ENCODE measurements at places on chromosomes 11 and 22.

DNA sequence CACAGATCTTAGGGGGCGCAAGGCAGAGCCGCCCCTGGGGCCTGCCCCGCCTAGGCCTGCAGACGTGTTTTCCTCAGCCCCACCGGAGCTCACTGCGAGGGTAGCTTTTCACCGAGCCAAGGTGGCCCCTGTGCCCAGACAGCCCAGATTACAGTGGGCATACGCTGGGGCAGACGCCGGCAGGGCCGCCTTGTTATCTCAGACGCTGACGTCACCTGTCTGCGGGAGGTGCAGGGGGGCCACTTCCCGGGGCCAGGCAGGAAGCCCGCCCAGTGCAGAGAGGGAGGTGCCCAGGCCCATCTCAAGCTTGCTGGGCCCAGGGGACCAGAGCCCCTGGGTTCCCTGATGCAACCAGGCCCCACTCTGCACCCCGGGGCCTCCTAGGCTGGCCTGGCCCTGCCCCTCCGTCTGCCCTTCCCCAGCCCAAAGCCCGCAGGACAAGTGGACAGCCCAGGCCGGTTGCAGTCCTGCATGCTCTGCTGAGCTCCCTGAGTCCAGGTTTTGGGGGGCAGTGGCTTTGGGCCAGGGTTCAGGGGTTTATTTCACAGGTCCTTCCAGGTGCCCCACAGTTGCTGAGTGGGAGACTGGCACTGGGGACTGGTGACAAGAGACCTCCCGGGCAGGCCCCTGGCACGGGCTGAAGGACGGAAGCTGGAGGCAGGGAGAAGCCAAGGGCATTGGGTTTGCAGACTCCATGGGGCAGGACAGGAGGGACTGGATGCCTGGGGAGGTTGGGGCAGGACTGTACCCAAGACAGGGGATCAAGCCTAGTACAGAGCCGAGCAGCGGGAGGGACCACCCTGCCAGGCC is 38.6 kb downstream of the IGF2 start:
- no peak overlapping the region for H3K4me3 ChIP-seq
- H3K36me3 ChIP-seq = no peaks in the 10 kb centered on the region

GRCh38 chr11:36056160-36056751 is 112.4 kb downstream of the LDLRAD3 start:
- H3K27me3 ChIP-seq = no peaks in the 10 kb centered on the region
- DNase-seq = peak; percentile 58
- no peak overlapping the region for H3K4me3 ChIP-seq
- peaks cover 18% of the 10 kb centered on the region for H3K4me1 ChIP-seq

DNA sequence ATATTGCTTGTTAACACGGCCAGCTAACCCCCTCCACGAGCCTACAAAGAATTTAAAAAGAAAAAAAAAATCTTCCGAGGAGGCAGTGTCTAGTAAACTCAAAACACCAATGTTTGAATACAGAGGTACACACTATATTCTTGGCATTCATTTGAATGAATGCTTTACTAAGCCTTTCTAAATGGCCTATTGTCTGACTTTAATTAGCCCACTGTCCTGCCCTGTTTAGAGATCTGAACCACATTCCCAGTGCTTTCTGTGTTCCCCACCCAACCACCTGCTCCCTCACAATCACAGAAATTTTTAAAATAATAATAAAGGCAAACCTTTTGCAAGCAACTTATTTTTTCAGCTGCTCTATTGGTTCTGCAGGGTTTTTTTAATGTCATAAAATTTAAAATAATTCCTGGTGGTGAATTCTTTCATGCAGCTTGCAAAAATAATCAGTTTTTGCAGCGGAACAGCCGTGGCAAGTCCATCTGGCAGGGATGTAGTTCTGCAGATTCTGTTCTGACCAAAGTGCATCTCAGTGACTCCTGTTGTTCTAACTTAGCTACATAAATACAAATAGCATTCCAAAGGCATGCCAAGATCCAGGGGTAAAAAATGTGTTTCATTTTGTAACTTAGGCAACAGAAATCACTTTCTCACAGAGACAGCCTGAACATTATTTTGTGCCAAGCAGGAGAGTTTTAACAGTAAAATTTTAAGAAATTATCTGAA is 23.8 kb downstream of the POU2AF2 start:
- no peaks in the 10 kb centered on the region for H3K4me1 ChIP-seq
- no peak overlapping the region for H3K27ac ChIP-seq
- DNase-seq = no peak
- no peak overlapping the region for H3K4me3 ChIP-seq
- no peaks in the 10 kb centered on the region for H3K36me3 ChIP-seq
- H3K27me3 ChIP-seq = no peaks in the 10 kb centered on the region

DNA sequence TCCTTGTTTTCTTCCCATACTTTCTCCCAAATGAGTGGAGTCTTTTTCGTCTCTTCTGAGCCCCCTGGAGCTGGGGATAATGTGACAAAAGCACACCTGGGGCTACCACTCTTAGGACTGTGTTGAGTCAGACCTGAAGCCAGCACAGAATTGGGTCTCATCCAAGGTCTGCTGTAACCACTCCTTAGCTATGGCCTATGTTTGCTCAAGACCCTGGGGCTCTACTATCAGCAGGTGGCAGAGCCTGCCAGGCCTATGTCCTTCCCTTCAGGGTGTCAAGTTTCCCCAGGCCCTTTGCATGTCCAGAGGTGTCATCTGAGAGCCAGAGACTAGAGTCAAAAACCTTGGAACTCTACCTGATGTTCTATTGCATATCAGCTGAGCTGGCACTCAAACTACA is 335.7 kb downstream of the DDX10 start:
- no peaks in the 10 kb centered on the region for H3K4me1 ChIP-seq
- no peaks in the 10 kb centered on the region for H3K27me3 ChIP-seq
- no peak overlapping the region for H3K4me3 ChIP-seq
- H3K27ac ChIP-seq = no peak overlapping the region
- no peak for DNase-seq

DNA sequence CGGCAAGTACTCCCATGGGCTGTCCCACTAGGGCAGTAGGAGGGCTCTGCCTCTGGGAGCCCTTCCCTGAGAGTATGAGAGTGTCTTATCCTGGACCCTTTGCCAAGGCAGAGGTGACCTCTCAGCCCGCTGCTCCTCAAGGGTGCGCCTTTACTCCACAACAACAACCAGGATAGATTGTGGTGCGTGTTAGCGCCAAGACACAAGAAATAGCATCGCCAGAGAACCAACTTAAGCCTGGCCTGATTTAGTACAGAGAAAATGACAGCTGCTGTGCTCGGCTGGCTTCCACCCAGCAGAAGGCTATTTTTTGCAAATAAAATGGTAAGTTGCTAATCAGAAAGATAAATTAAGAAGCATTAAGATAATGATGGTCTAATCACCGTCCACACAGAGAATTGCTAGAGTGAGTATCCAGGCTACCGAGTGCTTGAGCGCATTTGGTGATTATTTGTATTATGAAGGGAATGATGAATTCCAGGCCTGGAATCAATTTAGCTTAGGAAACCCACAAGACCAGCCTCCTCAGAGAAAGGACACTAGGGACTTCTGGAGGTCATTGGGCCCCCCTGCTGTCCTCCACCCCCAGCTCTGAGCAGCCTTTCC is 119.8 kb downstream of the PKNOX2 start:
- no peak for DNase-seq
- no peak overlapping the region for H3K4me3 ChIP-seq
- no peak overlapping the region for H3K27ac ChIP-seq

DNA sequence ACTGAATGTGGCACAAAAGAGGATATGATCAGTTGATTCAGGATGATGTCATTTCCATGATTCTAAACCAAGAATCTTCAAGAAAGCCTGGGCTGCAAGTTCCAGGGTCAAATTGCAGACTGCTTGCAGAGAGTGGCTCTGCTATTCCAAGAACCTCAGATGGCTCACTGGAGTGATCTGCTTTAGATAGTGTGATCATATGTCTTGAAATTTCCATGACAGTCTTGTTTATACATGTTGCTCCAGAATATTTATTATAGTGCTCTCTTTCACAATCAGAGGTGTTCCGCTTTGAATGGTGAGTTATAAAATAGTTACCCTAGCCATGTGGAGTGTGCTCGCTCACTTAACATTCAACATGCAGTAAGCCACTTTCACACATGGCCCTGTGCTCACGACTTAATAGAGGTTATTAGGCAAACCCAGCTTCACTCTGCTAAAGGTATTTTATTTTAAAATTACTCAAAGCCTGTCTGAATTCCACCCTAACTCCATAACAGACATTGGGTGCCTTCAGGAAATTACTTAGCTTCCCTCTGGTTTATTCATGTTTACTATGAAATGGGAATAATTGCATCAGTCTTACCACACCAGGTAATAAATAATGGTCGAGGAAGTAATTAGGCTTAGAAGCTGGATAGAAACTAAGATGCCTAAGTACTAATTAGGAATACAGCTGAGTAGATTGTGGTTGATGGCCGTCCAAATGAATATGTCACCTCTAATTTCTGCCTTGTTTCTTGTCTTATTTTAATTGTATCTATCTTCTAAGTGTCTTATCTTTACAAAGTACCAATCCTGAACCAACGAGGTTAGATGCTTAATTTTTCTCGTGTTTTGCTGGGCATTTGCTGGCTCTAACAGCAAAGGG is 187.9 kb downstream of the ETS1 start:
- peak; percentile 50 for DNase-seq
- H3K4me1 ChIP-seq = peaks cover 12% of the 10 kb centered on the region
- no peaks in the 10 kb centered on the region for H3K36me3 ChIP-seq
- no peak overlapping the region for H3K27ac ChIP-seq

GRCh38 chr11:68040957-68041591 is 2.2 kb downstream of the TCIRG1 start:
- no peaks in the 10 kb centered on the region for H3K36me3 ChIP-seq
- peak overlapping the region; percentile 58 for H3K4me3 ChIP-seq
- no peak for DNase-seq
- H3K4me1 ChIP-seq = peaks cover 20% of the 10 kb centered on the region

DNA sequence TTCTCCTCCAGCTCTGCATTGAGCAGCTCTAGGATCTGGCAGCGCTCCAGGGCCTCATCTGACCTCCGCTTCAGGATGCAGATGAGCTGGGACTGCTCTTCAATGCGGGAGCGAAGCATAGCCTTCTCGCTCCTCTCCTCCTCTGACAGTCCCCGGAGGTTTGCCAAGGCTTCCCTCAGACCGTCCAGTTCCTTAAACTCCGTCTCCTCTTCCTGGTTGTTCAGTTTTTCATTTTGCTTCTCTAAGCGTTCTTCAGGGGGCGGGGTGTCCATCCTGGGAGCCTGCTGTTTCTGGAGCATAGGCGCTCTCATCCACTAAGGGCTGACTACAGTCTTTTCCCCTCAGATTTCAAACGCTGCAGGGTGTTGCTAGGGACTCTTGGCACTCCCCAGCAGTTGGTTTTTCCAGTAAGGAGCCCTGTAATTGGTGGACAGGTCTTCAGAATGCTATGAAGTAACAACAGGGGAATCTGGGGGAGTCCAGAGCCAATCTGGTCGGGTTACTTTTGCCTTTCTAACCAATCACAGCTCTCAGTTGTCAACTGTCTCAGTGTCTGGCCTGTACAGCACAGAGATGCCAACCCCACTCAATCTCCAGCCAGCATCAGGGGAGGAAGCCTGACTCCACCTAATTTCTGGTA is at the start of gene CCDC89:
Gene CCDC89, minus strand, starts transcription at position 376 of the 640 bp plus-strand sequence. Its CDS starts 65 bp downstream, at position 311.
- no peak within 1 kb of the TSS for H3K4me3 ChIP-seq
- H3K27me3 ChIP-seq = peaks cover 10% of the 10 kb centered on the region
- no peak within 1 kb of the TSS for H3K27ac ChIP-seq
- H3K36me3 ChIP-seq = no peaks in the 10 kb centered on the region
- DNase-seq = no peak

DNA sequence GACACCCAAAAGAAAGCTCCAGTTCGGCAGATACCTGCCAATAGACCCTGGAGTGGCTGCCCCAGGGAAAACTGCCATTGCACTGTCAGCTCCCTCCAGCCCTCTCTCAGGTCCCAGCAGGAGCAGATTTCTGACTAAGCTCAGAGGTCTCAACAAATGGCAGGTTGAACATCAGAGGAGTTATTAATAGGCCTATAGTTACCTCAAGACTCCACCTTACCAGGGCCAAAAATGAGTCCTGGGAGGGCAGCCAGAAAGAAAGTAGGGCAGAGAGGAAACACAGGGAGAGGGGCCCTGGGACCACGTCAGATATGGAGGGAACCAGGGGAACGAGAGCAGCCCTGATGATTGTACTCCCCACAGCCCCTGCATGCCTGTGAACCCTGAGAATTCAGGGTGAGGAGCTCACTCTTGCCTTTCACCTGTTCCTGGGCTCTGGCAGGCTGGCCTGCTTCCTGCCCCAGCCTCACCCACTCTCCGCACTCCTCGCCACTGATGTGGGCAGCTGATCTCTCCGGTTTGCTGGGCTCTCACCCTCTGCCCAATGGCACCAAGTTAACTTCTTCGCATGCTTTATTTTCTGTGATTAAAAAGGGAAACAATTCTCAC is 4.3 kb upstream of the RGL4 start:
- no peak overlapping the region for H3K4me3 ChIP-seq
- no peak for DNase-seq
- H3K36me3 ChIP-seq = peaks cover 8% of the 10 kb centered on the region
- no peaks in the 10 kb centered on the region for H3K4me1 ChIP-seq
- no peak overlapping the region for H3K27ac ChIP-seq
- no peaks in the 10 kb centered on the region for H3K27me3 ChIP-seq

DNA sequence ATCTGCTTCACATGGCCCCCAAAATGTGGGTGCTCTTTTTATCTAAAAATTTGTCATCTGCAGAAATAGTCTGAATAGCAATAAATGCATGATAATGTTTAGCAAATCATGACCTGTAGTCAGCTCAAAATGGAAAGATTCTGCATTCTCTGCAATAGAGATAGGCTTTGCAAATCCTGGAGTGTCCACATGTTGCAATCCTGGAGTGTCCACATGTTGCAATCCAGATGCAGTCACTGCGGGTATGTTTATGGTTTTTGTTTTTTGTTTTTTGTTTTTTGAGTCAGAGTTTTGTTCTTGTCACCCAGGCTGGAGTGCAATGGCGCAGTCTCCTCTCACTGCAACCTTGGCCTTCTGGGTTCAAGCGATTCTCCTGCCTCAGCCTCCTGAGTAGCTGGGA is 20.2 kb upstream of the LRRC32 start:
- H3K4me3 ChIP-seq = no peak overlapping the region
- no peak overlapping the region for H3K27ac ChIP-seq

DNA sequence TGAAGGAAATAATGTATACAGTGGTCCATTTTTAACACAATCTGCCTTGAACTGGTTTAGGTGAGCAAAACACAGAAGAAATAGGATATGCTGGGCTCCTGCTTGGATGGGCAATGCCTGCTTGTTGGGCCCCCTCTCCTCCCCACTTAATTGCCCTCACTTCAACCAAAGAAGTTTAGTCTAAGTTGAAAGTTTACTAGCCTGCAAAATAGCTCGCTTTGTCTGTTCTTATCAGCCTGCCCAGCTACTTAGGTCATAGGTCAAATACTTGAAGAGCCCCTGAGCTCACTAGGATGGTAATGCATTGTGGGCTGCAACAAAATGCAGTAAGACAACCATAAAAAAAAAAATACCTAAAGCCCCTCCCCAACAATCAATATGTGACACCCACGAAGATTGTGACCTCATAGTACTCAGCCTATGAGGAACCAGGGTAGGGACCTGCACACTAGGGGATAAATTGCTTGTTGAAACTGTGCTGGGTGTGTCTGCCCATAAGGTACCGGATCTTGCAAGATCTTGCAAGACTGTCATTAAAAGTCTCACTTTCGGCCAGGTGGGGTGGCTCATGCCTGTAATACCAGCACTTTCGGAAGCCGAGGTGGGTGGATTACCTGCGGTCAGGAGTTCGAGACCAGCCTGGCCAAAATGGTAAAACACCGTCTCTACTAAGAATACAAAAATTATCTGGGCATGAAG is 10.9 kb downstream of the DRICH1 start:
- no peaks in the 10 kb centered on the region for H3K27me3 ChIP-seq
- H3K4me1 ChIP-seq = no peaks in the 10 kb centered on the region
- H3K4me3 ChIP-seq = no peak overlapping the region
- no peak overlapping the region for H3K27ac ChIP-seq
- H3K36me3 ChIP-seq = no peaks in the 10 kb centered on the region
- DNase-seq = no peak
